LHCN-M2 (cell line): ENCODE measurements at places on chromosomes 1 and 21. TPM values are rescaled to one million over a fixed set of nuclear protein-coding genes. Genes with fewer than 3 reads are reported as not detected.

BCAN gene
- not detected in 2 replicates for total RNA-seq

LCE1D gene
- total RNA-seq = not detected in 2 replicates

KLF17 gene
- 0.11 and 0.19 TPM in 2 replicates for total RNA-seq

CD164L2 gene
- not detected in 2 replicates for total RNA-seq

TMEM240 gene
- total RNA-seq = 0.63 and 0.83 TPM in 2 replicates

EFNA1 gene
- 0.23 TPM in 1 of 2 replicates, not detected in the other for total RNA-seq

SFN gene
- not detected in 2 replicates for total RNA-seq

KRTAP26-1 gene
- not detected in 2 replicates for total RNA-seq

COL8A2 gene
- total RNA-seq = 0.11 and 0.26 TPM in 2 replicates

ZMPSTE24 gene
- 53.0 and 56.5 TPM in 2 replicates for total RNA-seq
